ENCODE measurements at places on chromosomes 6 and 20. TPM values are rescaled to one million over a fixed set of nuclear protein-coding genes. Genes with fewer than 3 reads are reported as not detected.
A peak's percentile ranks its signal among the peaks of the same experiment; 100 is the strongest.

DNA sequence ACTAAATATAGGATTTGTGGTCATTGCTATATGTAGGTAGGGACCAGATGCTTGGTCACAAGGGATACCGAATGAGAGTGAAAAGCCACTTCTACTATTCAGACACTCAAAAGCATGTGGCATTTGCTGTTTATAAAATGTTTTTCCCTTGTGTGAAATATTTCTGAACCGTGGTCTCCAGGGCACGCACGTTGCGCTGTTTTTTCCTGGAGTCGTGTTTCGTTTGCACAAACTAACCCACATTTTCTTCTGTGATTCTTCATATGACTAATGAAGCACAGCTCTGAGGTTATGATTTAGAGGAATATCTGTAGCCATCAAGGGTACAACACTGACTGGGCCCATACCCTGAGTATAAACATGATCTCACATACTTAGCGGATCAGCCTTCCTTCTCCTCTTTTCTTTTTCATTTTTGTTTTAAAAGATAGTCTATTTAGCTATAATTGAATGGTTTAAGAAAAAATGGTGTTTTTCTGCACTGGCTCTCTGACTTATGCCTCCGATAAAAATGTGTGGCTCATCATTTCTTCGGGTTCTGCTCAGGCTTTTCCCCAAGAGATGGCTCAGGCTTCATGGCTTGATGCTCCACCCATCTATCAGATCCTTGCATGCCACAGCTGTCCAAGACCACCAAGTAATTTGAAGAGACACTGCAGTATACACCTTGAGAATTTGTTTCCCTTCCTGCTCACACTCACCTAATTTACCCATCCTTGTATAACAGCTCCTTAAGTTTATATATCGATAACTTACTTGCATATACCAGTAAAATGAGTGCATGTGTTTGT, 59.9 kb upstream of the HBS1L start:
- DNase-seq, result no peak

MOCS1 gene
- 17.9 TPM for total RNA-seq

DDX43 gene
- 20.1 TPM for total RNA-seq

GRCh38 chr6:6676910-6677441, 88.5 kb downstream of the LY86 start:
- peak; percentile 90 for DNase-seq

DNA sequence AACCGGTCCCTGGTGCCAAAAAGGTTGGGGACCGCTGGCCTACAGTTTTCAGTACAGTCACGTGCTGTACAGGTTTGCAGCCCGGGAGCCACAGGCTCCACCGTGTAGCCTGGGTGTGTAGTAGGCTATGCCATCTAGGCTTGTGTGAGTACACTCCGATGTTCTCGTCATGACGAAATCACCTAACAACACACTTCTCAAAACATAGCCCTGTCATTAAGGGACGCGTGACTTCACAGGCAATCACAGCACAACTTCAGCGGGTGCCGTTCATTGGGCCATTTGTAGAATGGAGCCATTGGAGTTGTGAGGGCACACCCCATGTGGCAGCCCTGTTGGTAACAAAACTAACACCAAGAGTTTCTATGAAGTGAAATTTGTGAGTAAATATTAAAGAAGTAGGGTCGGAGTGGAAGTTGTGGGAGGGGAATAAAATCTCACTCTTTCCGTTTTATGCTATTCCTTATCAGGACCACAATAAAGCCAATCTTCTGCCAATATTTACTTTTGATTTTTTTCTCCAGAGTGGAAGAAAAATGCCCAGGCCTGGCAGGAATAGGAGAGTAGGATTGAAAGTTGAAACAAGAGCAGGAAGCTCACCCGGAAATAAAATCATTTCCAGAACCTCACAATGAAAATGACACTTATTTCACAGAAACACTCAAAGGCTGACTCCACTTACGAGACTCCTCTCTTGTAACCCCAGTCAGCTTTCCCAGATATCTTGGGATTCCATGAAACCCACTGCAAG, 63.7 kb upstream of the PTPN1 start:
- DNase-seq, result no peak

GPANK1 gene
- total RNA-seq, result 34.5 TPM

DNA sequence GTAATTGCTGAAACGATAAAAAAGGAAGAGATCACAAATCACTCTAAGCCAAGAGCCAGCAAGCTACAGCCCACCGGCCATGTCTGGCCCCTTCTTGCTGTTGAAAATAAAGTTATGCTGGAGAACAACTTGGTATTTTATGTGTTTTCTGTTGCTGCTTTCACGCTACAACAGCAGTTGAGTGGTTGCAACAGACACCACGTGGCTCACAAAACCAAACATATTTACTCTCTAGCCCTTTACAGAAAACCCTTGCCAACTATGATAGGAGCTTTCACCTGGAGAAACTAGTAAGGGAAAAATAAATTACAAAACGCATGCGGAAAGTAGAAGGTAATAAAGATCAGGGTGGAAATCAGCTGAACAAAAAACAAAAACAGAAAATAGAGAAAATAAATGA, 41.1 kb upstream of the SLCO4A1 start:
- no peak for DNase-seq

GRCh38 chr20:41213150-41213820, 75.9 kb downstream of the PLCG1 start:
- DNase-seq, result no peak

- DNase-seq, result no peak
These were observed 266.0 kb downstream of the ALDH8A1 start for GRCh38 chr6:134683783-134684422.

DNA sequence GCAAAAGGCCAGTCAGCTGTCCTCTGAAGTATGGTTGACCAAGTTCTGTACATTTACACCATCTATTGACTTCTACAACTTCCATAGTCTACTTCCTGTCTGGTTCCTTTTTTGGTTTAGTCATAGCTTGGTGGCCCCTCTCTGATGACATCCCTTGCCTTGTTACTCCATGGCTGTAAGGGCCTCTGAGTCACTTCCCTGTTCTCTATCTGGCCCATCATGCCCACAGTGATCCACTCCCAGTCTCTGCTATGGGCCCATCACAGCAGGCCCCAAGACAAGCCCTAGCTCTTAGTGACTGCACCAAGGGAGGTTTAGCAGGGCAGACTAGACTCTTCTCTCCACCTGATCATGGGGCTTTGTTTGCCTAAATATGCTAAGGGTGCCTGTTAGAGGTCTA, 441.6 kb downstream of the HACE1 start:
- no peak for DNase-seq

SLC35D3 gene
- not detected for total RNA-seq

DNA sequence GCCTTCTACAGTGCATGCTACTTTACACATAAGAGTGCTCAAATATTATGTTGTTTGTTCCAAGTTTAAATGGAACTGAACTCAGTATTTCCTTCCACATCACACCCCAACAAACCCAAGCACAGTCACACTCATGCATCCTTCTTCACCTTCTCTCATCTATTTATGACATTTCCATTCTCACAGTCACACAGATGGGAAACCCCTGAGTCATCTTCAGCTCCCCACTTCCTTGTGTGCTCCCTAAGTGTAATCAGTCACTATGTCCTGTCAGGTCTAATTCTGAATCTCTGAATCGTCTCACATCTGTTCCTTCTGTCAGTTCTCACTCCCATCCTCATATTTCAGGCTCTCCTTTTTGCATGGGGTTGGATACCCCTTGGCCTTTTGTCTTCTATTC, 96.0 kb downstream of the RIMS1 start:
- no peak for DNase-seq

- no peak for DNase-seq
These were observed 313.4 kb upstream of the MOCS1 start for GRCh38 chr6:40247516-40248115.

PXDC1 gene
- total RNA-seq, result 14.3 TPM

PRL gene
- 0.63 TPM for total RNA-seq

LRRC1 gene
- total RNA-seq, result 34.1 TPM

CDH26 gene
- 3.5 TPM for total RNA-seq

- DNase-seq, result peak; percentile 61
These were observed 22.7 kb upstream of the TMEM181 start for GRCh38 chr6:158536891-158537798.

DNA sequence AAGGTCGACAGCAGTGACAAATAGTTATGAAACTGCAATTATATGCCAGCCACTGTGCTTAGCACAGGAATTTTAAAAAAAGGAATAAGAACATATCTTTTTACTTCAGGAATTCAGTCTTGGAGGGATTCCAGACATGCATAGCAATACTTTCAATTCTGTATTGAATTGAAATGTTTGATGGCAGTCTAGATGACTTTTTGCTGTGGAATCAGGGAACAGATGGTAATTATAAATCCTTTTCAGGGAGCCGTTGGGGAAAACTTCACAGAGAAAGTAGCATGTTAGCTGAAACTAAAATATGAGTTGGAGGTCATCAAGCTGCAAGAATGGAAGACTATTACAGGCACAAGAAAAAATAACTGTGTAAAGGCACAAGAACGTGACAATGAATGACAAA, 74.8 kb downstream of the IMPG1 start:
- no peak for DNase-seq

DEFB110 gene
- not detected for total RNA-seq

- no peak for DNase-seq
These were observed 1.4 kb upstream of the RALY start for GRCh38 chr20:33992145-33992922.

NOTCH4 gene
- 15.2 TPM for total RNA-seq

SF3B5 gene
- total RNA-seq, result 200 TPM

DNA sequence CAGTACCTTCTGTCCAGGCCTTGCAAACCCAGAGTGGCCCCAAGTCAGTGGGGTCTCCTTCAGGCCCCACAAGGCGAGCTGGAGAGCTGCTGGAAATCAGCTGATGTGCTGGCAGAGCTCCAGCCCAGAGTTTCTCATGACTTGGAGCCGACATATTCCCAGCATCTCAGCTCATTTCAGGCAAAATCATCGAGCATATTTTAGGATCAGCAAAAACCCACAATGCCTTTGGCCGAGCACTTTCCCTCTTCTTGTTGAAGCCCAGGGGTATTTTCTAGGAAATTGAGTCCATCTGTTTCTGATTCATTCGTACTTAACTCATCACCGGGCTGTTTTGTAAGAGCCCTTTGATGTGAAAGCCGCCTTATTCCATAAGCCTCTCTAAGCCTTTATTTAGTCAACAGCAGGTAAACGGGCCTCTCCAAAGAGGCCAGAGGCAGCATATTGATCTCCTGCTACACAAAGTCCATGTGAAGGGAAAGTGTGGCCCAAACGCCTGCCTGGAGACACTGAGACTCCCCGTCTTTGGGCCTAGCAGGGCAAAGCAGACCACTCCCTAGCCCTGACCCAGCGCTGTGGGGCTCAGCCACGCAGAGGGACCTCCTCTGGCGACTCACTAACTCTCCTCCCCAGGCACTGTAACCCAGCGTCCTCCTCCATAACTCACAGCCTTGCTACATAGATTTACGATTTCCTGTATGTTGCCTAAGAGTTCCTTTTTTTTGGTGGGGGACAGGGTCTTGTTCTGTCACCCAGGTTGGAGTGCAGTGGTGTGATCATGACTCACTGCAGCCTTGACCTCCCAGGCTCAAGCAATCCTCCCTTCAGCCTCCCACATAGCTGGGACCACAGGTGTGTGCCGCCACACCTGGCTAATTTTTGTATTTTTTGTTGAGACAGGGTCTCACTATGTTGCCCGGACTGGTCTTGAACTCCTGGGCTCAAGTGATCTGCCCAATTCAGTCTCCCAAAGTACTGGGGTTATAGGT, 12.1 kb upstream of the C20orf203 start:
- DNase-seq, result no peak

- no peak for DNase-seq
These were observed 459.1 kb upstream of the CITED2 start for GRCh38 chr6:139833592-139833991.

DNA sequence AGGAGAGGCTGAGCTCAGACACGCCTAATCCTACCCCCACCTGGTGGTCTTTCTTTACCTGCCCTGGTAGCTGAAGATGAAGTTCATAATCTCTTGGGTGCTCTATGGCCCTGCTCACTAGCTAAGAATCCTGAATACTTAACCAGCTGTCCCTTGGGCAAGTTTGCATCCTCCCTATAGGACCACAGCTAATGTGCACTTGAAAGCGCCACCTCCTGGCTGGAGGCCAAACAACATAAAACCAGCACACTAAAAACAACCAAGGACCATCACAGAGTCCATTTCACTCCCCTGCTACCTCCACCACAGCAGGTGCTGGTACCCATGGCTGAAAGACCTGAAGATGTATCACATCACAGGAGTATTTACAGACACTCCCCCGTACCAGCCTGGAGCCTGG, 155.5 kb upstream of the SLC24A3 start:
- DNase-seq, result peak; percentile 40

GRCh38 chr6:2632368-2632767, 118.4 kb downstream of the MYLK4 start:
- DNase-seq, result no peak

FRMD1 gene
- total RNA-seq, result 7.2 TPM

DNA sequence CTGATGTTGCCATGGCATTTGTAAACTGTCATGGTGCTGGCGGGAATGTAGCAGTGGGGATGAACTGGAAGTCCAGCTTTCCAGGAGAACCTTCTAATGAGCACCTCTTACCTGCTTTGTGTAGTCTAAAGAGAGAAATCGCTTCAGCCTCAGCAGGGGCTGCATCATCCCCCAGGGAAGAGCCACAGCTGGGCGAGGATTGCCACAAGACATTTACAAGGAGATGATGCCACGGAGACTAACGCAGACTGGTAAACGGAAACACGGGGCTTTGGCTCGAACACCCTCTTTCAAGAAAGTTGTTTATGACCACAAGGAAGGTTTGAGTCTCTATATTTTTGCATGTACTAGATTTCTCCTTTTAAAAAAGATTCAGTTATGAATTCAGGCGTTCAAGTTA, 72.9 kb downstream of the CDH26 start:
- no peak for DNase-seq

C6orf132 gene
- total RNA-seq, result 1.3 TPM

GRCh38 chr20:43065299-43065698, 124.4 kb downstream of the PTPRT start:
- no peak for DNase-seq

DNA sequence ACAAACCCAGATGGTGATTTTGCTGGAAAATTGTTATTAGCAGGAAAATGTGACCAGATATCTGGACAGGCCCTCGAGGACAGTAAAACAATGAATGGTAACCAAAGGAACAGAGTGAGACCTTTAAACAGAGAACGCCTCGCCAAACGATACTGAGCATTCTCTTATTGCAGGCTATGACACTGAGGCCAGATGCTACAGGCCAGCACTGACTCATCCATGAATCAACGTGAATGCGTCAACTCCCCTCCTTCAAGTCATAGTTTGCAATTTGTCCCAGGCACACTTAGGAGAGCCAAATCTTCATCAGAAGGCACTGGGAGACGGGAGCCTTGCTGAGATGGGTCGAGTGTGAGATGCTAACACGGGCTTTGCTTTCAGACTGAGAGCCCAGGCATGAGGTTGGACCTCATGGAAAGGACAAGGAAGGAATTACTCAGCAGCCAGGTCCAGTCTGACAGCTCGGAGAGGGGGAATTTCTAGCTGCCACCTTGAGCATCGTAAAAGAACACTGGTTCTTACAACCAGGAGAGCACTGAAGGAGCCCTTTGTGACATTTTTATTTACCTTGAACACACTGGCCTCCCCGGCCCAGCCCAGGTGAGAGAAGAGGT, 60.7 kb downstream of the BMP7 start:
- DNase-seq, result no peak

BLCAP gene
- 83.6 TPM for total RNA-seq

POLR3F gene
- total RNA-seq, result 17.5 TPM

TREM2 gene
- total RNA-seq, result 0.63 TPM

GRCh38 chr6:155327326-155328073, 13.2 kb upstream of the TFB1M start:
- DNase-seq, result peak; percentile 67

GRCh38 chr20:9852566-9852965, 13.7 kb upstream of the PAK5 start:
- no peak for DNase-seq

SLC44A4 gene
- total RNA-seq, result 1.2 TPM
